ENCODE measurements at places on chromosomes 11 and 22.

DNA sequence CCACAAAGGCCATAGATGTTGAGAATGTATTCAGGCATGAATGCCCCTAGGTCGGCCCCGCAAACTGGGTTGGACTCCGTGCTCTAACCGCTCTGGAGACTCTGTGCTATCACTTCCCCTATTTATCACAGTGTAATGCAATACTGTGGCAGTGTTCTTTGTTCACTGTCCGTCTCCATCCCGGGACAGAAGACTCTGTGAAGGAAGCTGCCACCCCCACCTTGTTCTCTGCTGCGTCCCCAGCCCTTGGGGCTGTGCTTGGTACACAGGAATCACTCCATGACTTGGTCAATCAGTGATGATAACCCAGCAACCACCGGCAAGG lies 57.6 kb downstream of the TSPAN18 start:
- peak; percentile 47 for DNase-seq

- DNase-seq: peak; percentile 83
These were observed 1.2 kb downstream of the DDX6 start for GRCh38 chr11:118789501-118790356.

GRCh38 chr22:29987137-29987536 lies 93.1 kb upstream of the HORMAD2 start:
- no peak for DNase-seq

GRCh38 chr11:65492387-65492636 lies 6.5 kb upstream of the MALAT1 start:
- no peak for DNase-seq

DNA sequence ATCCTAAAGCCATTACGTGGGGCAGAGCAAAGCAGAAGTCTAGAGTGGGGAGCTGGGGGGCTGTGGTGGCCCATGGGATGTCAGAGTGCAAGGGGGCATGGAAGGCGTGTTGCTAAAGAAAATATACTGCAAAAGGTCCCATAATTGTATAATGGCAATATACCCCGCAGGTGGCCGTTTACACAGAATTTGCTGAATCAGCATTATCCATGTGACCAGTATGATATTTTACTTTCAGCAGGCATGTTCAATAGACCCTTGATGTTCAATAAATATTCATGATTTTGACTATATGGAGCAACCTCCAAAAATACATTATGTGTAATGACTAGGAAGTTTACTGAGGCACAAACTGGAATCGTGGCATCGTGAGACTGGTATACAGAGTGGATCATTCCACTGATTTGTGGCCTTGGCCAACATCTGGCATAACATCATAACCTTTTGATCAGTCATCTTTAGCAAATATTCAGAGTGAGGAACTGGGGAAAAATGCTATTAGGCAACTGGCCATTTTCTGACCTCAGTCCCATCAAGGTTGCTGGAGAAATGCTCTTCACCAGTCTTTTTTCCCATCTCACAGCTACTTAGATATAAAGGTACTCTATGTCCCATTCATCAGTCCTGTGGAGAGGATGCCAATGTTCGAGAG lies 29.3 kb upstream of the PPP2R1B start:
- DNase-seq: no peak

DNA sequence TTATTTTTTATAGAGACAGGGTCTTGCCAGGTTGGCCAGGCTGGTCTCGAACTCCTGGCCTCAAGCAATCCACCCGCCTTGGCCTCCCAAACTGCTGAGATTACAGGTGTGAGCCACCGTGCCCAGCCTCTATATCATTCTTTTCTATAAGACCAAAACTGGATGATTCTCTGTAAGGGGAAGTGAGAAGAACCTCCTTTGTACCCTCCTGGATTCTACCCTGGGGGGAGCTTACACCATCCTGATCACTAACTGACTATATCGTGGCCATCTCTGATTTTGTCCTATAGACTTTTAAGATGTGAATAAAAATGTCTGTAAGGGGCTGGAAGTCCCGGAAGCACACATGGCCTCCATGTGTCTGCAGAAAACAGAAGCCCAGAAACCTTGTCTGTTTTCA lies 9.1 kb downstream of the PIWIL4 start:
- no peak for DNase-seq

GRCh38 chr11:44096360-44097185 lies 1.1 kb downstream of the EXT2 start:
- no peak for DNase-seq

GRCh38 chr22:29315286-29316140 lies at the start of gene RASL10A:
TSS of gene RASL10A (minus strand) at chr22:29315697. CDS start at chr22:29315246, 451 bp downstream.
- no peak for DNase-seq

GRCh38 chr11:93197380-93198214 lies at the start of gene SLC36A4:
TSS of gene SLC36A4 (minus strand) at chr11:93197991. CDS start at chr11:93197832, 159 bp downstream.
- DNase-seq: no peak

- DNase-seq: peak; percentile 34
These were observed 489.3 kb downstream of the NTM start for GRCh38 chr11:131859538-131860210.

DNA sequence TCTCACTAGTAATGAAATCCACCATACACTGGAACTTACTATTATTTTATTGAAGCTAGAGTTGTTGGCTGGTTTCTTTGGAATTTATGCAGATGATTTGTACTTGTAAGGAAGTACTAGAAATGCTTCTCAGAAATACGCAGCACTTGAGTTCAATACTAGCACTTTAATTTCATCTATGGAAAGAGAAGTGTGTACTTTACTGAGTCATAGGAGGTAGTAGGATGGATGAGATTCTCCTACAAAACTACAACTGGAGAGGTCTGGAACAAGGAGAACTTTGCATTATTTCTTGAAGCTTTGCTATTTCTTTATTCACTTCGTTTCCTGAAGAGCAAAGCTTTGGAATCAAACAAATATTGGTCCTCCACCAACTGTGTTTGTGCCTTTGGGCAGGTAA lies 44.1 kb upstream of the CCDC90B start:
- no peak for DNase-seq

- DNase-seq: peak; percentile 97
These were observed 11.0 kb upstream of the PLAAT2 start for GRCh38 chr11:63573881-63574855.

GRCh38 chr22:45577746-45578523 lies 75.3 kb downstream of the FBLN1 start:
- peak; percentile 88 for DNase-seq

DNA sequence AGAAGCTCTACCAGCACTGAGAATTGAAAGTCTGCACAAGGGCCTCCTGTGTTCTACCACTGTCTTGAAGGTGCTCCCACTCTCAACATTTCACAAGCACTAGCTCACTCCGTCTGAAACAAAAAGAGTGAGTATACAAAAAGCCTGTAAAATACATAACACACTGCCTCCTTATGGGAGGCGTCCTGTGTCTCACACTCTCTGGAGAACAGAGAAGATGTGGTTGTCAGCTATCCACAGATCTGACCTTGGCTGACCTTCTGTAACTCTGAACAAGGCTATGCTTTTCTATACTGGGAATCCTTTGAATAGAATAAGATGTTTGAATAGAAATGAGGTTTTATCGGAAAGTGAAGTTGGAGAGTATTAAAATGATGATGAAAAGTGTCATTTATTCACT lies 171.3 kb upstream of the TMEM45B start:
- DNase-seq: no peak

- DNase-seq: no peak
These were observed 1321.8 kb downstream of the BRD1 start for GRCh38 chr22:48505891-48506290.

GRCh38 chr11:14625586-14626205 lies 17.9 kb upstream of the PDE3B start:
- DNase-seq: peak; percentile 78

- no peak for DNase-seq
These were observed 115.6 kb upstream of the ZBED5 start for GRCh38 chr11:10973416-10973815.

DNA sequence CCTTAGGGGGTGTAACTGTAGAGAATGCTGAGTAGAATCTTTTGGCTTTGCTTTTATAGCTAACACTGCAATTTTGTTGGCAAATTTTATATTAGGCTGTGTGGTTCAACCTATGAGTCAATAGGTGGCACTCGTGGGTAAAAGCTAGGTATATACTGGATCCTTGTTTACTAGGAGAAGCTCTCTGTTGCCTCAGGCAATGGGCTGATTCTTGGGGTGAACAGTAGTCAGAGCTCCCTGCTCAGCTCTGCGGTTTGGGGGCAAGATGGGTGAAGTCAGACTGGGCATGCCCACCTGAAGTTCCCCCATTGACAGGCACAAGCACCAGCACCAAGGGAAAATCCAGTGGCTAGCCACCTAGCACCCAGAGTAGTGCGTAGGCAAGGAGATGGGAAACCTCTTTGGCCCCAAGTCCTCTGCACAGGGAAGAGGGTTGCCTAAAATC lies 238.7 kb downstream of the FAM181B start:
- DNase-seq: peak; percentile 75

Data from OCI-M1 (cell line).